CD4-positive, CD25-positive, alpha-beta regulatory T cell (primary cell): ENCODE measurements at places on chromosomes 2 and 18.

DNA sequence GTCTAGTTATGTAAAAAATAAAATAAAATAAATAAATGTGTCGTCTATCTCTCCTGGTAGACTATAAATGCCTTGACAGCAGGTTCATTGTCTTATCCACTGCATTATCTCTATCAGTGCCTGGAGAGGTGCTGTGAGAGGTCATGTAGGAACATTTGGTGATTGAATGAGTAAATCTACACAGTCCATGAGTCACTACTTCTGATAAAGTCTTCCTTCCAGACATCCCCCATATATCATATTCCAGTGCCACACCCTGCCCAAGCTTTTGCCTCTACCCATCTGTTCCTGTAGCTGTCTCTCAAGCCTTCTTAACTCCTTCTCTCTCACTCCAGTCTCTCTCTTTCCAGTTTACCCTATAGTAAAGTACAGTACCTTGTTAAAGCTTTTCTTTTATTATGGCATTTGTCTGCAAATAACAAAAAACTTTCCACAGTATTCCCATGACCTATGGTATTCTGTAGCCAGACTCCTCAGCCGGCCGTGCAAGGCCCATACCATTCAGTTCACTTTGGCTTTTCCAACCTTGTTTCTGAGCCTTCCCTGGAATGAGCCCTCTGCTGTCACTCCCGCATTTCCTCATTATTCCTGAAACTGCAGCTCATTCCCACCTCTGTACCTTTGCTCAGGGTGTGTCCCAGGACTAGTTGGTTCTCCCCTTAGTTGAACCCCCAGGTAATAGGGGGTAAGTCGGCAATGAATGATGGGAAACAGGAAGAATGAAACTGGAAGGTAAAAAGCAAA, 37.5 kb downstream of the ANXA4 start:
- no peak for DNase-seq

DNA sequence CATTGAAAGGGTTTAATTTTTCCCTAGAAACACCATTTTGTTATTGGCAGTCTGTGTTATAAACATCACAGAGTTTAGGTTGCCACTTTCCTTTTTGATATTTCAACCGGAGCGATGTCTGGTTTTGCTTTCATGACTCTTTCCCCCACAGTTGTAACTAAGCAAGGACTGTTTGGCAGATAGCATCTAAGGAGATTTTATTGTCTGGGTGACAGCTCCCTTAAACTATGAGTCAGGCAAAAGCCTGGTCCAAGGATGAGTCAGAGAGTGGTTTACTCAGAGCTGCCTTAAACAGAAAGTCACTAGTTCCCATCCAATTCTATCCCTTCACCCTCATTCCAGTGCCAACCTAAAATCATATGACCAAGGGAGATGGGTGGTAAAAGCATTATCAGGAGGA, 341.6 kb upstream of the VWC2L start:
- DNase-seq = no peak

GRCh38 chr2:236887953-236888793, 197.5 kb upstream of the COPS8 start:
- DNase-seq = no peak

GRCh38 chr2:23599667-23600066, 214.7 kb downstream of the KLHL29 start:
- DNase-seq = no peak

GRCh38 chr2:68458981-68459380, 8.1 kb downstream of the FBXO48 start:
- DNase-seq = no peak

- DNase-seq = no peak
Observed at GRCh38 chr18:37219257-37219656, 346.3 kb downstream of the CELF4 start.

- no peak for DNase-seq
Observed at GRCh38 chr18:51757255-51757924, 559.9 kb upstream of the MEX3C start.

GRCh38 chr2:2296400-2296799, 34.7 kb downstream of the MYT1L start:
- no peak for DNase-seq

DNA sequence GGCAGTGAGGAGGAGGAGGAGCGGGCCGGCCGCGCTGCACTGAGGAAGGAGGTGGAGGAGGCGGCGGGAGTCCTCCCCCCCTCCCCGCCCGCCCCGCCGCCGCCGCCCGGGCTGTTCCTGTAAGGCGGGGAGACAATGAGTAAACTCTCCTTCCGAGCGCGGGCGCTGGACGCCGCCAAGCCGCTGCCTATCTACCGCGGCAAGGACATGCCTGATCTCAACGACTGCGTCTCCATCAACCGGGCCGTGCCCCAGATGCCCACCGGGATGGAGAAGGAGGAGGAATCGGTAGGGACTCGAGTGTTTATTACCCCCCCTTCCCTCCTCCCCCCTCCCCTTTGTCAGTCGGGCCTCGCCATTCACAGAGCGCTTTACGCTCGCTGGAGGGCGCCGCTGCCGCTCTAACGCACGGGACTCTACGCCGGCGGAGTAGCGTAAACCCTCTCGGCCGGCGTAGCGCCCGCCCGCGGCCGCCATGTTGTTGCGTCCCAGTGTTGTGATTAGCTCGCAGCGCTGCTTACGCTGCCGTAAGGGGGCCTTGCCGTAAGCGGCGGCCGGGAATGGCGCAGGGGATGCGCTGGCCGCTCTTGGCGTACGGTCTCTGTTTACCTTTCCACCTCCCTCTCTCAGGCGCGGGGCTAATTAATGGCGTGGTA, 460 bp downstream of the EPC2 start:
- DNase-seq = peak; percentile 95

GRCh38 chr2:133163111-133163510, 405.2 kb downstream of the NCKAP5 start:
- DNase-seq = no peak

- DNase-seq = no peak
Observed at GRCh38 chr2:173414823-173415322, 60.2 kb downstream of the CDCA7 start.

DNA sequence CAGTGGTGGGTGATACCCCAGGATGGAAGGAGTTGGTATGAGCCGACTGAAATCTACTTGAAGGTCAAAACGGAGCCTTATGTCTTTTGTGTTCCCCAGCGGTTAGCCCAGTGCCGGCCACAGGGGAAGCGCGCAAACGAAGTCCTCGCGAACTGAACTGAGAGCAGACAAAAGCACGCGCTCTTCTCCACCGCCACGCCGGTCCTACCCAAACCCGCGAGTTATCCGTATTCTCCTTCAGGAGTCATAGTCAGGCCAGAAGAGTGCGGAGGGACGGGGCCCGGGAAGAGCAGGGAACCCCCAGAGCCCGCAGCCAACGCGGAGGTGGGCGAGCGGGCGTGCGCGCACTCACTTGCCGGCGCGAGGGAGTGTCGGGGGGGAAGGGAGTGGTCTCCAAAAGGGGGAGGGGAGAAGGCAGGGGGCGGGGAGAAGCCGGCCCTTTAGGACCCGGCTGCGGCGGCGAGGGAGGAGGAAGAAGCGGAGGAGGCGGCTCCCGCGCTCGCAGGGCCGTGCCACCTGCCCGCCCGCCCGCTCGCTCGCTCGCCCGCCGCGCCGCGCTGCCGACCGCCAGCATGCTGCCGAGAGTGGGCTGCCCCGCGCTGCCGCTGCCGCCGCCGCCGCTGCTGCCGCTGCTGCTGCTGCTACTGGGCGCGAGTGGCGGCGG, at the start of gene IGFBP2:
Gene IGFBP2, plus strand, starts transcription at position 469 of the 664 bp plus-strand sequence. Its CDS starts 104 bp downstream, at position 573.
- DNase-seq = no peak

DNA sequence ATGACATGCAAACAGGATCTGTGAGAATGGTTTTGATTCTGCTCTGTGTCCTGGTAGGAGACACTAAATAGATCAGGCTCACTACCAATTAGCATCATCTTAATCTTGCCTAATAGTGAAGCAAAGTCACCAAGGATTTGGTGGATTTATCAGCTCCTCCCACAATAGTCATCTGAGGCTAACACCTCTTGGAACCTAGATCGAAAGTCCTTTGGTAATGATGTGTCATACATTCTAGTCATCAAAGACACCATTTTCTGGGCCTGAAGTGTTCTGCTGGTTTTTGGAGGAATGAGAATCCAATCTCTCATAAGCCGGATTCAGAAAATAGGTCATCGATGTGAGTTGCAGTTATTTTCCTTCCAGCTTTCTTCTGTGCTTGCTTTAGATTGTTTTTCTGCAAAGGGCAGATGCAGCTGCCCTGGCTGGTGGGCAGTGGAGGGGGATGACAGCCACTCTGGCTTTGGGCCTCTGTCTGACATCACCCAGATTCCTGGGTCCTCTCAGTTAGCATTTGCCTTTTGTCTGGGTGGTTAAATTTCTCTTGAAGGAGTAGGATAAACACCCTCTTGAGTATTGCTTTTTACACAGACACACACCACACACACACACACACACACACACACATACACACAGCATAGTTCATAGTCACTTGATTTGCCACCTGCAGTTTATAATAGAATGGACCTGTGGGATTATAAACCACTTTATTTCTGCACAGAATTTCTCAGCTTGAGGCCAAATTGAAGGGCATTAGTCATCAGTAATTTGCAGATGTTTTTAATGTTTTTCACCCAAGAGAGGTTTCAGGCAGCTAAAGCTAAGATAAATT, at the start of gene MYO3B:
Gene MYO3B, plus strand, starts transcription at position 198 of the 832 bp plus-strand sequence. Its CDS starts 141 bp downstream, at position 339.
- peak; percentile 2 for DNase-seq

GRCh38 chr2:78780256-78780655, 245.2 kb upstream of the REG3G start:
- DNase-seq = no peak

DNA sequence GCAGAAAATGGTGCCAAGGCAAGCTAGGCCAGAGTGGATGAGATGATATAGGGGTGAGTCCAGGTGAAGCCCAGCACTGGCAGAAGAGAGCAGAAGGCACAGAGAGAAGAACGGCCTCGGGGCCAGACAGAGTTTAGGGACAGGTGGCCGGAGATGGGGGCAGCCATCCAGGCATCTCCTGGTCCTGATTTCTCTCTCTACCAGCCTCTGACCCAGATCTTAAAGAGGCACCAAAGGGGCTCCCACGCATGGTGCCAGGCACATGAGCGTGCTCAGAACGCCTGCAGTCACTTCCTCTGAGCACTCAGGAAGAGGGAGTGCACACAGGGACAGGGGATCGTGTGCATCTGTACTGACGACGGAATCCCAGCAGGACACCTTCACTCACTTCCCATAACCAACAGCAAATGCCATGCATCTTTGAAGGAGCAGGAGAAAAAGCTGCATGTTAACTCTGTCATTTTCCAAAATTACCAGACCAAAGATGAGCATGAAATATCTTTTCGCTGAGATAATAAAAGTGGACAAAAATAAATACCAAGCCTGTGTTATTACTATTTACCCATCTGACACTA, 427.8 kb upstream of the MYT1L start:
- DNase-seq = no peak

DNA sequence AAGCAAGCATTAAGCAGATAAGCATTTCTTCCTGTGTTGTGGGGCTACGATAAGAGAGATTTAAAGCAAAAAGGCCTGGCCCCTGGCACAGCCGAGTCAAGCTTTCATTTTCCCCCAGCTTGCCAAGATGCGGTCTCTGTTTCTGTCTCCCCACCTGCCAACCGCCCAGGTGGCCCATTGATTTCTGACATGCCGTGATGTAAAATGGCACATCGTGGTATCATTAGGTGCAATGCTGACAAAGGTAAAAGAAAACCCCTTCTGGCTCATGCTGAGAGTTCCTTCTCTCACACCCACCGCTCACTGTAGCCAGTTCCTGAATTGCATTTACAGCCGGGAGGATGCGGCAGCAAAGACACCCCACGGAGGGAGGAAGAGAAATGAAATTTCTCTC, 62.8 kb downstream of the BOD1L2 start:
- no peak for DNase-seq

DNA sequence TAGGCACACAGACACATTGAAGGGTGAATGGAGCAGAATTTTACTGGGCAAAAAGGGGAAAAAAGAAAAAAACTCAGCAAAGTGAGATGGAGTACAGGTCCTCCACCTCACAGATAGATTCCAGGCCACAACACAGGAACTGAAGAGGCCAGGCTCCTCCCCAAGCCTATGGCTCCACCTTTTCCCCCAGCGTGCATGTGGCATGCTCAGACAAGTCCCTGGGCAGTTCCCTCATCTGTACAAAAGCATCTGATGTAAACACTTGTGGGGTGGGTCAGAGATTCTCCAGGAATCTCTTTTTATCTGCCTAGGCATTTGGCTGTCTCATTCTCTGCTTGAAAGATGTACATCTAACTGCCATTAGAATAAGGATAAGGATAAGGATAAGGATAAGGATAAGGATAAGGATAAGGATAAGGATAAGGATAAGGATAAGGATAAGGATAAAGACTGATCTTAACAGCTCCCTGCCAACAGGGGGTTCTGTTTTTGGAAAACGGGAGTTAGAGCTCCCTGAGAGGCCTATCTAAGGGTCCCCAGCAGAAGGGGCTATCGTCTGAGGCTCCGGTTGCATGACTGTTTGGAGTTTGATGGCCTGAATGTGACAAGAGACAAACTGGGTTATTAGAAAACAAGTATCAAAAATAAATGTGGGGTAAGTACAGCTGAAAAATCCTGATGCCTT, 17.2 kb upstream of the ASXL3 start:
- DNase-seq = no peak

GRCh38 chr2:47061944-47062678, 93.0 kb downstream of the STPG4 start:
- no peak for DNase-seq

- DNase-seq = no peak
Observed at GRCh38 chr18:80233899-80234298, 13.4 kb downstream of the PARD6G start.

GRCh38 chr2:54658564-54659071, 64.8 kb upstream of the EML6 start:
- DNase-seq = no peak

DNA sequence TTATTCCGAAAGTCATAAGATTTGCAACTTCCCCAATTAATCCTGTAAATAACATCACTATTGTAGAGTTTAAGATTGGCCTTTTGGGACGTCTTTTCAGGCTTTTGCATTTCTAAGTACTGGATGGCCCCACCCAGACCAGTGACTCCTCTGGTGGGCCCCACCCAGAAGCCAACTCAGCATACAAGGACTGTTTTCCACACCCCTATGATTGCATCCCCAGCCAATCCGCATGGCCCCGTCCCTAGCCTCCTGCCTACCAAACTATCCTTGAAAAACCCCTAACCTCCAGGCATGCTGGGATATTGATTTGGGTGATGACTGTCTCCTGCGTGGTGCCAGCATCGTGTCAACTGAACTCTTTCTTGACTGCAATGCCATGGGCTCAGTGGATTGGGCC, 24.5 kb upstream of the TGIF1 start:
- DNase-seq = no peak

GRCh38 chr18:10138719-10139118, 224.9 kb downstream of the VAPA start:
- DNase-seq = no peak

GRCh38 chr2:7338961-7339360, 421.7 kb downstream of the RNF144A start:
- no peak for DNase-seq

GRCh38 chr2:106192752-106193689, 1.1 kb downstream of the UXS1 start:
- DNase-seq = peak; percentile 53

DNA sequence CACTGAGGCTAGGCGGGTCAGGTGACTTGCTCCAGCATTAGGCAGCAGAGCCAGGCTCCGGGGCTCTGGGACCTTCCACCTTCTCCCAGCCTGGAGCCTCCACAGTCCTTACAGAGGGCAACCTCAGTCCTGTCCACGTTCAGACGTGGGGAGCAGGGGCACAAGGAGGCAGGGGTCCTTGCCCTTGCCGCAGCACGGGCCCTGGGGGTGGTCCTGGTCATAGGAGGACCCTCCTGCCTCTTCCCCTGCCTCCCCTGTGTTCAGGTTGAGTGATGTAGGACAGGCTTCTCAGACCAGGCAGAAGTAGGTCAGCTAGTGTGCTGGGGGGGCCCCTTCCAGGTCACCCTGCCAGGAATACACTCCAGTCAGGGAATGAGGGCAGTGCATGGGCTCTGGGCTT, 5.4 kb upstream of the ARHGEF4 start:
- DNase-seq = no peak
